Activated naive CD4-positive, alpha-beta T cell (primary cell): ENCODE measurements at places on chromosomes 5 and 9.

DNA sequence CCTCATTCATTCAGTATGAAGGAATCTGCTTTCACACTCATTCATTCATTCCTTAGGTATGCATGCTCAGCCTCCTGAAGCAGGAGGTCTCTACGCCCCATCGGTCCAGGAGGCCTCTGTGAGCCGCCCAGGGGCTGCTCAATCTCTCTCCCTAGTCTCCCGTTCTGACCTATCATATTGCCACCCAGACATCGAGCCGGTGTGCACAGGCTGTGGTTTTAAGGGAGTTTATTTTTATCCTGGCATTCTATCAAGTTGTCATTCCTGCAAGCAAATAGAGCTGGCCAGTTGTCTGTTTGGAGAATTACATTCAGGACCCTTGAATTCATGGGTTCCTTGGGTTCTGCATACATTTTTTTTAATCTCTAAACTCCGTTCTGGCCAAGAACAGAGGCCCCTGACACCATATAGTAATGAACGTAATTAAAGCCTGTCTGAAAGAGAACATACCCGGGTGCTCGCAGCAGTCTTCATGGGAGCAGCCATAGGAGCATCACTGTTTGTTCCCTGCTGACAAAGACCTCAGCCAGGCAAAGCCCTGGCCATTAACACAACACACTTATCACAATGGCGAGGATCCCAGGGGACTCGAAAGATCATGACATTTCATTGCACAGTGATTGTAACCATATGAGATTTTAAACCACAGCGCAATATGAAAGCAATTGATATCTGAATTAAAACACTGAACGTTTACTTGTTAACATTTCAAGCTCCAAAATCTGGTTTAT, 80.9 kb downstream of the ADAMTS16 start:
- no peak for DNase-seq

DNA sequence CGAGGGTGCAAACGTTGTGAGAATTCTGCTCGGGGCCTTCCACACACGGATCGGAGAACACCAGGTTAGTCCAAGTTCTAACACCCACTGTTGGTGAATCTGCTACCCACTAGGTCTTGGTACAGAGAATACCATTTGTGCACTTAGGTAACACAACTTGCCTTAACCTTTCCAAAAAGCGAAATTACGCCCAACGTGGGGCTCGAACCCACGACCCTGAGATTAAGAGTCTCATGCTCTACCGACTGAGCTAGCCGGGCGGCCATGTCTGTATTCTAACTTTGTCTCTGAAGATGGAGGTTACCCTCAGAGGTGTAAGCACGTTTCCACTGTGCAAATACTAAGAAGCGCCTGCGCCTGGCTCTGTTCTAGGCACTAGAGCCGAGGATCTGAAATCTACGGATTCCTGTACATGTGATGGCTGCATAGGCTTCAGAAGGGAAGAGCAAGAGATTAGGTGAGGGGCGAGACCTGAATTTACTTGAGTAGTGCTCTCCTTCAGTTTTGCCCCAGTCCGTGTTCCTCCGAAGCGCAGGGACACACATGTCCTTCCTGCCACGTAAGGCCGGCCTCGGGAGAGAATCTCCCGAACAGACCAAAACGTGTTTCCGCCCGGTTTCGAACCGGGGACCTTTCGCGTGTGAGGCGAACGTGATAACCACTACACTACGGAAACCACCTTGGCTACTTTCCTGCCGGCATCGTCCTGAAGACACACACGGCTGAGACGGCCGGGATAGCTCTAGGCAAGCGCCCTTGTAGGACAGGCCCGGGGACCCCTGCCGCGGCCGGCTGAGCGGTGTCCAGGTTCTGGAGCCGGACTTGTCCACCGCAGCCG, 1.1 kb upstream of the TRIM41 start:
- no peak for DNase-seq

DNA sequence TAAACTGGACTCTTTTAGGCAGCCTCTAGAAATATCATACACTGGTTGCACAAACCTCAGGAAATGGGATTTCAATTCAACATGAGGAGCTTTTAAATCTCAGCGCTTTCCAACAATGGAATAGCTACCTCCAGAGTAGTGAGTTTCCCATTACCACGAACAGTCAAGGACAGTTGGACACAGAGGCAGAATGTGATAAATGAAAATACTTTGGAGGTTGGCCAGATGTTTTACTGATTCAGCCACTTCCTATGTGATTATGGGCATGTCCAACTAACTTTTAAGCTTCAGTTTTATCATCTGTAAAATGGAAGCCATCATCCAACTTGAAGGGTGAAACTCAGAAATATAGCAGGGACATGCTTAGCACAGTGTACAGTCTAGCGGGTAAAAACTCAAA, 2.1 kb downstream of the FBXW2 start:
- DNase-seq, result no peak

- DNase-seq, result no peak
These were observed 24.4 kb upstream of the SYNPO start for GRCh38 chr5:150616024-150616470.

GRCh38 chr5:113330533-113331208, 104.1 kb downstream of the TSSK1B start:
- no peak for DNase-seq

GRCh38 chr5:75012748-75013147, 39.6 kb downstream of the GCNT4 start:
- DNase-seq, result no peak

GRCh38 chr9:31251386-31251785, 1133.1 kb upstream of the ACO1 start:
- no peak for DNase-seq

GRCh38 chr5:147188200-147189108, 46.4 kb upstream of the STK32A start:
- no peak for DNase-seq

DNA sequence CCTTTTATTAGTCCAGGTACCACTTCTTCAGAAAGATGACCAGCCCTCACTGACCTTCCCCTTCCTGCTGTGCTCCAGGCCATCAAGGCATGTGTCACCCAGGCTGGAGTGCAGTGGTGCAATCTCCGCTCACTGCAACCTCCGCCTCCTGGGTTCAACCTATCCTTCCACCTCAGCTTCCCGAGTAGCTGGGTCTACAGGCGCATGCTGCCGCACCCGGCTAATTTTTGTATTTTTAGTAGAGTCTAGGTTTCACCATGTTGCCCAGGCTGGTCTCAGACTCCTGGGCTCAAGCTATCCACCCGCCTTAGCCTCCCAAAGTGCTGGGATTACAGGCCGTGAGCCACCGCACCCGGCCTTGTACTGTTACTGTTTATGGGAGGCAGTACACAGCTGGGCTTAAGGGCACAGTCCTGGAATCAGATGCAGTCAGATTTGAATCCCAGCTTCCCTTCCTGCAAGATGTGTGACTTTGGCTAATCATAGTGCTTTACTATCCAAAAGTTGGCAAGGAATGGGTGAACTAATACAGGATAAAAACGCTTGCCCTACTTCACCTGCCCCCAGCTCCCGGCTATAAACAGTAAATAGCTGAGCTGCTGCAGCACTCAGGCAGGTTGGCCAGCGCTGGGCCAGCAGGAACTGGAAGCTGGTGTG, 483 bp upstream of the EIF4EBP3 start:
- no peak for DNase-seq

GRCh38 chr9:101098392-101098791, 69.9 kb downstream of the PLPPR1 start:
- DNase-seq, result no peak

GRCh38 chr5:81556809-81557208, 162.9 kb upstream of the ACOT12 start:
- DNase-seq, result no peak

DNA sequence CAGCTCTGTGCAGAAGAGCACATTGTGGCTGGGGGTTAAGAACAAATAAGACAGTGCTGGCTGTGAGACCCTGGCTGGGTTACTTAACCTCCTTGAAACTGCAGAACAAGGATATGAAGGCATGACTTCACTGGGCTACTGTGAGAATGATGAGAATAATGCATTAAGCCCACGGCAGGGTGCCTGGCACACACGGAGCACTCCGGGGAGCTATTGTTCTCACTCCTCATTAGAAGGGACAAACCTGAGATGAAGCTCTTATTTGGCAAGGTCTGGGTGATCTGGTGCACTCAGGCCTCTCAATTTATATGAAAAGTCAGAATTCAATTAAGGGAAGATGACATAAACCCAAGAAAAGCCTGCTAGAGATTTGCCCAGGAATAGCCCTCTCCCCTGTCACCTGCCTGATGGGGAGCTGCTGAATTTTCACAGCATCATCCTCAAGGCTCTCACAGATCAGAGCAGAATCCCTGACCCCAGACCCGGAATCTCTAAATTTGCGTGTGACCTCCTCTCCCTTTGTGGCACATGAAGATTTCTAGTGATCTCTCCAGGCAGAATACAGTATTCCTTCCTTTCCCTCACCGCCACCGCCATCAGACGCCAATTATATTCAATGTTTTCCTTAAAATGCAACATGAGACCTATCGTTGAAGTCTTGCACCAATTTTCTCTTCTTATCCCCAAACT, 102.1 kb downstream of the COL23A1 start:
- no peak for DNase-seq

GRCh38 chr5:39131210-39132127, 57.3 kb upstream of the RICTOR start:
- DNase-seq, result no peak

DNA sequence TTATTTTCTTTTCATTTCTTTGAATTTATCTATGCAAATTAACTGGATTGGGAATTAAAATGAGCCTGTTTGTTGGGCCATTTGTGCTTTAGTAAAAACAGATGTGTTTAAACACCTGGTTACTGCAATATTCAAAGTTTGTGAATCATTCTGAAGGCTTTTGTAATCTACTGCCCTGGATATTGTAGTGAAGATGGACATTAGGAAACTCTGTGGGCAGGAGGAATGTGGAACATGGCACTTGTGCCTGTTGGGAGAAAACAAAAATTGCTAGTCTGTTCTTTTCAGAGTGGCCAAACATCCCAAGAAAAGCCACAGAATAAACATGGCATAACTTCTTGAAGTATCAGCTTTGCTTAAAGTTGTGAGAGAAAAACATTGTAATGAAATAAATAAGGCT, 40.8 kb downstream of the CHSY3 start:
- no peak for DNase-seq

GRCh38 chr9:98099898-98100297, 19.1 kb downstream of the TRIM14 start:
- no peak for DNase-seq

DNA sequence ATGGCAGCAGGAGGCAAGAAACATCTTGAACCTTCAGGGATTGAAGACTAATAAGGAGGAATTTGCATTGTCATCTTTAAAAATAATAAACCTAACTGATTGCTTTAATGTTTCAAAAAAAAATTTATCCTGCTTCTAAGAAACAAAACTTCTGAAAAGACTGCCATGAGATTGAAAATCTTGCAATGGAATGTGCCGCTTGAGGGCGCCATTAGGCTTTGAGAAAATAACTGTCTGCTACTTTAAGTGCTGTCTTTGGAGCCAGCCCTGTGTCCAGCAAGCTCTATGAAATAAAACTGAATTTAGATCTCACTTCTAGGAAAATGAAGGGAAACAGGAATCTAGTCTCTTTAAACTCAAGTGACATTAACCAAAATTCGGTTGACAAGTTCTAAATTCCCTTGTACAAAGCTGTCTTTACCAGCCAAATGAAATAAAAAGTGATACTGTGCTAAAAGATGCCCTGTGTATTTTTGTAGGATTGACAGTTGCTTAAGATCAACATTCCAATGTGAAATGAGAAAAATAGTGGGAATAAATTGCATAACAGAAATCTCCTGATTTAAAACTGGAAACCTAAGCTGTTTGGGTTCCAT, 79.4 kb downstream of the ESM1 start:
- DNase-seq, result peak; percentile 21

DNA sequence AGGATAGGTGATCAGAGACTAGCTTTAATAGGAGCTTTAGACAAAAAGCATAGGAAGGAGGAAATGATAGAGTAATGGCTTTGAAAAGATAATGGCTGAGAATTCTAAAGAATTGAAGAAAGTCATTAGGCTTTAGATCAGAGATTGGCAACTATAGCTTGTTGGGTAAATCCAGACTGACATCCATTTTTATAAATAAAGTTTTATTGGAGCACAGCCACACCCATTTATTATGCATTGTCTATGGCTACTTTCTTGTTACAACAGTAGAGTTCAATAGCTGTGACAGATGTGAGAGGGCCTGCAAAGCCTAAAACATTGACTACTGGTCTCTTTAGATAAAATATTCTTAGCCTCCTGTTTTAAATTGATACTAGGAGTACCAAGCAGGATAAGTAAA, 40.7 kb upstream of the FYB1 start:
- DNase-seq, result no peak

GRCh38 chr9:128124873-128125579, 2.5 kb downstream of the PTGES2 start:
- DNase-seq, result no peak

DNA sequence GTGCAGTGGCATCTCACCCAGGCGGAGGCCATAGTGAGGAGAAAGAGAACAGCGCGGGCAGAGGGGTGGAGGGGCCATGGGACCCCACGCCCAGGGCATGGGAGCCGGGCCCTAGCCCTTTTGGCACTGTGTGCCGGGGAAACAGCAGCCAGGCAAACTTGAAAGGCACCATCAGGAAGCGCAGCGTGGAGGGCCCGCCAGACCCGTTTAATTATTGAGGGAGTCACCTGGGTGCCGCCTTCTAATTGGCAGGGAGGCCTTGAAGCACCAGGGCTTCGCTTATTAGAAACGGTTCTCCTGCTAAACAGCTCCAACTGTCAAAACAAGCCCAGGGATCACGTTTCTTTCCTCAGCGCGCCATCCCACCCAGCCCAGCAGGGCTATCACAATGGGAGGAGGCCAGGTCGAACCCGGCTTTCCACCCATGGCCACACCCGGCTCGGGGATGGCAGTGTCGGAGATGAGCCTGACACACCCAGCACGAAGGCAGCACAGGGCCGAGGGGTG, 104.6 kb upstream of the SARDH start:
- no peak for DNase-seq

DNA sequence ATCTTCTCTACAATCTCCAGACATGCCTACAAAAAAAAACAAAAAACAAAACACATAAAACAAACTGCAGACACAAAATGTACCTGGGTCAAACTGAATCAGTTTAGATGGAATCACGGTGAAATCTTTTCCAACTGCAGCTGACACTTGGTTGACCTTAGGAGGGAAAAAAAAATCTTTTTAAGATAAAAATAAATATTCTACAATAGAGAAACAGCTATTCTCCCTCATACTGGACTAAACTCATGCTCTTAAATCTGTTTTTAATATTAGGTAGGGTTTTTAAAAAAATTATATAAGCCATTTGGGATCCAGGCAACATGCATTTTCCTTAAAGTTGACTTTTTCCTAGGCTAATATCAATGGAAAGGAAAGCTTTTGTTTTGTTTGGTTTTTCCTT, 33.8 kb upstream of the CER1 start:
- no peak for DNase-seq

DNA sequence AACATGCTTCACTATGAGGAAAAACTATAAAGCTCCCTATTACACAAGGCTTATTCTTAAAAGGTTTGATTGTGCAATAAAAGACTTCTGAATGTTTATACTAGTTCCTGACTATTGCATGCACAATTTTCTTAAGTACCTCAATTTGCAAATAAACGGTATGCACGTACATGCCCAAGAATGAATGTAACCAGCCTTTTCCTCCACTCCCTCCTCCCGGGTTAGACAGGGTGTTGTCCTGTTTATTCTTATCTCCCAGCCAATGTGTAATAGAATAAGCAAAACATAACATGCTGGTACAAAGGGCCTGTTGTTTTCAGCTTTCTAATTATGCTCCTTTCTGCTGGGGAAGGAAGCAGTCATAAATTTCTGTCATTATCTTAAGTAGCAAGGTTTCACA, 79.1 kb downstream of the AOPEP start:
- no peak for DNase-seq

- DNase-seq, result no peak
These were observed 145.0 kb downstream of the ZNF462 start for GRCh38 chr9:107008011-107008410.

GRCh38 chr9:129460323-129461261, 160.3 kb downstream of the C9orf50 start:
- DNase-seq, result peak; percentile 44
